IMR-90 (cell line): ENCODE measurements at places on chromosomes 3 and 15. TPM values are rescaled to one million over a fixed set of nuclear protein-coding genes. Genes with fewer than 3 reads are reported as not detected.

GRCh38 chr3:82796765-82797164 is 1035.3 kb upstream of the GBE1 start:
- DNase-seq: no peak

DNA sequence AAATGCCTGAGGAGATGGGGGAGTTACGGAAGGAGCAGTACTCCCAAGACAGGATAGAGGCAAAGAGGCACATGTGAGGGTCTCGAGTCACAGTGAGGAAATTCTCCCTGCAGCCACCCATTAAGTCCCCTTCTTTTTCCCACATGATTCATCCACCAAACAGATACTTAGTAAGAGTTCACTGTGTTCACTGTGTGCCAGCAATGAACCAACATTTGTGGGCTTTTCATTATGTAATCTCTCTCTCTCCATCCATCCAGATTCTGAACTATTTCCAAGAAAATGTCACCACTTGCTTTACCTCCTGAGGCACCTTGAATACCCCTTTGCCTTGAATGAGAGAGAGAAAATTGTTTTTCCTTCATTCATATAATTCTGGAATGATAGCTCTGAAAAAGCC is 24.6 kb upstream of the LRRFIP2 start:
- DNase-seq: peak; percentile 40

- DNase-seq: peak; percentile 99
These were observed 59.7 kb downstream of the RAP2B start for GRCh38 chr3:153221748-153222162.

GRCh38 chr15:93861956-93862741 is 369.2 kb upstream of the MCTP2 start:
- DNase-seq: no peak

LRTM1 gene
- total RNA-seq: not detected in 2 replicates

GRCh38 chr15:96893159-96893906 is 562.8 kb downstream of the NR2F2 start:
- DNase-seq: no peak

OR5H15 gene
- not detected in 2 replicates for total RNA-seq
